ENCODE measurements at places on chromosomes 3 and 15.

GRCh38 chr15:32743411-32744140, 25.8 kb downstream of the GREM1 start:
- no peak for DNase-seq

- no peak for DNase-seq
Observed at GRCh38 chr3:155352900-155353490, 59.5 kb upstream of the STRIT1 start.

GRCh38 chr15:41028853-41029252, 75.6 kb downstream of the CHAC1 start:
- no peak for DNase-seq

- DNase-seq, result no peak
Observed at GRCh38 chr3:195270079-195270816, 711 bp downstream of the XXYLT1 start.

DNA sequence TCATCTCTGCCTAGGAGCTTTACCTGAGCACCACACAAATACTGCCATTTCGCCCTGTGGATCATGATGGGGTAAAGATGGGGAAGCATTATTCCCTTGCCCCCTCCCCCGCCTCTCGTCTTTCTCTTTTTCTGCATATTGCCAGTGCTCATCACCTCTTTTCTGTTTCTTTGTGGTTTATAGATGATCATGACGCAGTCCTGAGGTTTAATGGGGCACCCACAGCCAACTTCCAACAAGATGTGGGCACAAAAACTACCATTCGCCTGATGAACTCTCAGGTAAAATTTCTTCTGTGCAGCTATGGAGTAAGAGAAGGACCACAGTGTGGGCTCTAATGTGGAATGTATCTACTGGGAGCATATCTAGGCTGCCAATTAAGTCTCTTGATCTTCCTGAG, 88.2 kb downstream of the RPL39L start:
- no peak for DNase-seq

All from substantia nigra (tissue), 51 donors.